Keratinocyte (primary cell): ENCODE measurements at places on chromosomes 4 and X. TPM values are rescaled to one million over a fixed set of nuclear protein-coding genes. Genes with fewer than 3 reads are reported as not detected.

DNA sequence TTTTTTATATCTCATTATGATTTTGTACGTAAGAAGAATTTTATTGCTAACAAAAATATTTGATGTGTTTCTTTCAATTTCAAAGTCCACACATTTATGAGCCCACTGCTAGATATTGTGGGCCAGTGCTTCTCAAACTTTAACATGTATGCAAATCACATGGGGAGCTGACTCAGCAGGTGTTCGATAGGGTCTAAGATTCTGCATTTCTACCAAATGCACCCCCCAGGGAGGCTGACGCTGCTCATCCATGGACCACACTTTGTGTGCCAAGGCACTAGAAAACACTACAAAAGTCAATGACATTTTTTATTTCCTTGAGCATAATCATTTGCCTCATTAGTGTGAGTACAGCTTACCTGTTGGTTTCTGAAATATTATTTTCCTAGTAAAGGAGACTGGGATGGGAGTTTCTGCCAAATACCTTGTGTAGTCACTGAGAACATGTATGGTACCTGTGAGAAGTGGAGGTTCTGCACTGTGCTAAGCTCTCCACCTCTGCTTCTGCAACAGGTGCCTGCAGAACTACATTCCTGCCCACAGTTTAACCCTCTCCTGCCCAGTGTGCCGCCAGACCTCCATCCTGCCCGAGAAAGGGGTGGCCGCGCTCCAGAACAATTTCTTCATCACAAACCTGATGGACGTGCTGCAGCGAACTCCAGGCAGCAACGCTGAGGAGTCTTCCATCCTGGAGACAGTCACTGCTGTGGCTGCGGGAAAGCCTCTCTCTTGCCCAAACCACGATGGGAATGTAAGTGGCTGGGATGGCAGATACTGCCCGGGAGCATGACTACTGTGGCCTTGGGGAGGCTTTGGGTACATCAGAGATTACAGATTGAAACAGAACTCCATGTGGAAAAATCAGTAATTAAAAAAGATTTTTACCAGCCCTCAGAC, 68.9 kb upstream of the MND1 start:
- no peak for DNase-seq

GRCh38 chr4:189293459-189293858, 647.2 kb upstream of the FRG1 start:
- DNase-seq = no peak

GRCh38 chr4:169179609-169180521, 90.9 kb downstream of the SH3RF1 start:
- DNase-seq = no peak

Gene RIBC1
- 0.25 to 0.42 TPM (median 0.36 TPM) in 3 replicates for polyA plus RNA-seq

DNA sequence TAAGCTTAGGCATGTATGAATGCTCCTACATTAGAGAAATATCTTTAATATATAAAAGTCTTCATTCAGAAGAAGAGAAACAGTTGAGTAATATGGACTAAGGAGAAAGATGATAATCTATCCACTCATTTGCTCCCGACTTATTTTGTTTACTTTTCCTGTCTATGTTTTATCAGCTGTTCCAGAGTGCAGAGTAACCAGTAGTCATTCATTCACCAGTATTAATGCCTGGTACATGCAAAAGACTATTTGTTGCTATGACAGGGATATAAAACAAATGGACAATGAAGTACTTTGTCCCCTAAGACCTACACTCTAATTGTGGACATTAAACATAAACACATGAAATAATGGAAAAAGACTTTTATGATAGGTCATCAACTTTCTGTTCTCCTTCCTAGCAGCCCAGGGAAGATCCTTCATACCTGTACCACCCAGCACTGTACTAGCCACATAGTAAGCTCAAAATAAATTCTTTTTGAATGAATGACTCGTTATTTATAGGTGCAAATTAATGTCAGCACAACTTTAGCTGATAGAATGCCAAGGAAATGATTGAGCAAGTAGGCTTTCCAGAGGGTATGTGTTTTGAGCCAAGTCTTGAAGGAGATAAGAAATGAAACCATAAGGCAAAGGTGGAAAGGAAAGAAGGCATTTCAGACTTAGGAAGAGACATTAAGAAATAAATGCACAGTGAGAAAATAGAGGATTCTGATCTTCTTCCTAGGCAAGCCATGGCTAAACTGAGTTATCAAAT, 45.0 kb upstream of the IL13RA1 start:
- DNase-seq = no peak
